ENCODE measurements at places on chromosomes 3 and 15.

GRCh38 chr3:14129296-14129695 is 4.4 kb downstream of the TMEM43 start:
- no peak for DNase-seq

DNA sequence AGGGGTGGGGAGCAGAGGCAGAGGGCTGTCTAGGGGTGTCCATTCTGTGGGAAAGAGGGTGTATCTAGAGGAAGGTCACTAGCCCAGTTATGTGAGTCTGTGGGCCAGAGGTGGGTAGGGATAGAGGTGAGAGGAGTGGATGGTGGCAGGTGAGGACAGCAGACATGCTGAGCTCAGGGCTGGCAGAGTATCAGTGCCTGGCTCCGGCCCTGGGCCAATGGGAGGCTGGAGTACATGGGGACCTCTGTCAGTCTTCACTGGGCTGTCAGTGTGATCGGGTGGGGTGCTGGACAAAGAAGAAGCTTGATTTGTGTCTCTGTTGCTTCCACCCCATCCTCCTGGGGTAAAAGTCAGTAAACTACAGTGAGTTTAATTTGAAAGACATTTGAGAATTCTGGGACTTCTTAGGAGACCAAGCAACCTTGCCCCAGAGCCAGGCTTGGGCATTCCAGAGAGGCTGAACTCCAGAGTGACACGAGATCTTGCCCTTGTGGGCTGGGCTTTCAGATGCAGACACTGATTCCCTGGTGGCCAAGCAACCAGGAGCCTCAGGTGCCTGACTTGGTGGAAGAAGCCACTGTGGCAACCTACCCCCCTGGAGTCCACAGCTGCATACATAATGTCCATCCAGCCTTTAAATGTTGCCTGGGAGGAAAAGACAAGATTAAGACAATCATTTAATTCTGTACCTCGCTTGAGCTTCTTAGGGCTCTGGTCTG is 60.7 kb downstream of the EXOG start:
- no peak for DNase-seq

DNA sequence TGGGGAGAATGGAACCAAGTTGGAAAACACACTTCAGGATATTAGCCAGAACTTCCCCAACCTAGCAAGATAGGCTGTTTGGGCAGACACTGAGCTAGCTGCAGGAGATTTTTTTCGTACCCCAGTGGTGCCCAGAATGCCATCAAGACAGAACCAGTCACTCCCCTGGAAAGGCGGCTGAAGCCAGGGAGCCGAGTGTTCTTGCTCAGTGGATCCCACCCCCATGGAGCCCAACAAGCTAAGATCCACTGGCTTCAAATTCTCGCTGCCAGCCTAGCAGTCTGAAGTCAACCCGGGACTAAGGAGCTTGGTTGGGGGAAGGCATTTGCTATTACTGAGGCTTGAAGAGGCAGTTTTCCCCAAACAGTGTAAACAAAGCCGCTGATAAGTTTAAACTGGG is 152.4 kb downstream of the MBNL1 start:
- DNase-seq = no peak

DNA sequence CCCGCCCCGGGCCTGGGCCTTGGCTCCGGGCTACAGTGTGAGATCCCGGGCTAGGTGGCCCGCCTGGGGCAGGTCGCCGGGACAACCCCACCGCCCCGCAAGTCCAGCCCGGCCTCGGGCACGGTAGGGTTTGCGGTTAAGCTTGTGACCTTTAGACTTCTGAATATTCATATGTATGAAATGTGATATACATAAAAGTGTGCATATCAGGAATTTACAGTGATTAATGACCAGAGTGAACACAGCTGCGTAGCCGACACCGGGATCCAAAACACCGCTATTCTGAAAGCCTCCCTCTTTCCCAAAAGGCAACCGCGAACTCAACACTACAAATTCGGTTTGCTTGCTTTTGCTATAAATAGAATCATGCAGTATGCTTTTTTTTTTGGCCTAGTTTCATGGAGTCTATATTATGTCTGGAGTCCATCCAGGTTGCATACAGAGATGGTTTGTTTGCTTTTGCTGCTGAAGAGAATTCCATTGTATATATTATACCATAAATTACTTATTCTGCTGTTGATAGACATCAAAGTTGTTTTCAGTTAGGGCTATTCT is 636 bp upstream of the SNRPA1 start:
- DNase-seq = no peak

GRCh38 chr3:159872374-159873109 is 116.1 kb upstream of the IL12A start:
- DNase-seq = no peak

DNA sequence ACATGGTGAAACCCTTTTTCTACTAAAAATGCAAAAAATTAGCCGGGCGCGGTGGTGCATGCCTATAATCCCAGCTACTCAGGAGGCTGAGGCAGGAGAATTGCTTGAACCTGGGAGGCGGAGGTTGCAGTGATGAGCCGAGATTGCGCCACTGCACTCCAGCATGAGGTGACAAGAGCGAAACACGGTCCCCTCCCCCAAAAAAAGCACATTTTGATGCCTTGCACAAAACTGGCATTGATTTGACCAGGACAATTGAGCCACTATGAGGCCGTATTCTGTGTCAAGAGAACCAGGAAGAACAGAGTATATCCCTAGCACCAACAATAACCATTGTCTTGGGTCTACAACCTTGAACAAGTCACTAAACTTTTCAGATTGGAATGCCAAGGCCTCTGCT is 50.6 kb downstream of the SH3BP5 start:
- DNase-seq = no peak

DNA sequence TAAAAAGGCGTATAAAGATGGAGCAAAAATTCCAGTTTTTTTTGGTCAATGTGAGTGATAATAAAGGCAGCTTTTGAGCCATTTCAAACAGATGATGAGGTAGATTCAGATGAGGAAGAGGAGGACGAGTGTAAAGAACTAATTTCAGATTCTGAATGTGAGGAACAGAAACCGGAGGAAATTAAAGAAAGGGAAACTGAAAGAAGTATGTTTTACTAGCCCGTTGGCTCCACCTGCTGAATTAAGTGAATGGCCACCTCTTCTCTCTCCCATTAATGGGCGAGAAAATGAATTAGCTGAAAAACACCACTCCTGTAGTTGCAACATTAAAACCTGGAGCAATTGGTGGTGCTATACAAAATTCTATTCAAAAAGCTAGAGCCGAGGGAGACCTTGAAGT is 55.4 kb downstream of the CYP19A1 start:
- no peak for DNase-seq

DNA sequence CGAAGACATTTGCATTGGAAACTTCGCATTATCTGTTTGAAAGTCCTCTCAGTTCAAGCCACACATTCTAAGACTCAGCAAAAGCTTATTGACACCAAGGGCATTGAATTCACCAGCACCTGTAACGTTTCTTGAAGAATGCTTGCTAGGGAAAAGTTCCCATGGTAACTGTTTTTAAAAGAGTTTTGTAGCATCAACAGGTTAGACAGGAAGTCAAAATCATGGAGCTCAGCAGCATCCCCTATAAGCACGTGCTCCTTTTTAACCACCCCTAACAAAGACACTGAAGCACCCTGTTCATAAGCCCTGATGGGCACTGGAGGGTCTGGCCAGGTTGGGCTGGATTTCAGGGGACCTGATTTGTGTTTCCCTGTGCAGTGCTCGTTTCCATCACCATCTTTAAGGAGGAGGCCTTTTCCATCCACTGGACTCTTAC is 229.7 kb upstream of the BHLHE40 start:
- no peak for DNase-seq
